ENCODE measurements at places on chromosomes 2 and 18.
A peak's percentile ranks its signal among the peaks of the same experiment; 100 is the strongest.

DNA sequence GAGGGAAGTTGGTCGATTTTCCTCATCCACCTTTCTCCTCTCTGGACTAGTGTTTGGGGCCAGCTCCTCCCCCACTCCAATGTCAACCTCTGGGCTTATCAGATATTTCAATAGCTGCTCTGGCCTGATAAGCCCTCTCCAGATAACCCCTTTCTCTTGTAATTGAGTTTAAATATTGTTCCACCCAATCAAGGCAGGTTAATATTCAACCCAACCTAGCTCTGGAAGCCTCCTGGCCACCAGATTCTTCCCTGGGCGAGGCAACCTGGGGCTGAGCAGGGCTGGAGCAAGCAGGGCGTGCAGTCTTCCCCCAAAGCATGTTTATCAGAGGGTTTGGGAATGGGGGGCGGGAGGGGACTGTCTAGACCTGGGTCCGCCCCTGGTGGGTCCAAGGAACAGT lies 73.8 kb downstream of the TFCP2L1 start:
- DNase-seq = no peak

DNA sequence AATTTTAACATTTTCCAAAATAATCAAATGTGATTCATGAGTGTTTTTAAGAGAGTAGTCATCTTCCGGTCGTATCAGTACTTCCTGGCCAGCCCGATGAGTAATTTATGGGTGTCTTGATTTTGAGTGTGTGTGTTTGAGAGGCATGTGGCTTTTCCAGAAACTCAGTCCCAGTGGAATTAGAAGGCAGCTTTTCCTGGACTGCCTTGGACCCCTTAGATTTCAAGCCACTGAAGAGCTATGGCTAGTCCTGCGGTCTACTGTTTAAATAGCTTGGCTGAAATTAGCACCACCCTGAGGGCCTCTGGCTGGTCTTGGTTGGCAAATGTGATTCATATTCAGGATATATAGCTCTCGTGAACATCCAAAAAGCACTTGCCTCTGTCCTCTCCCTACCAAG lies 59.4 kb downstream of the HK2 start:
- peak; percentile 62 for DNase-seq

GRCh38 chr2:68251855-68252399 lies 405 bp downstream of the PPP3R1 start:
- peak; percentile 42 for DNase-seq

GRCh38 chr2:151844211-151844896 lies 16.1 kb upstream of the ARL5A start:
- peak; percentile 15 for DNase-seq

DNA sequence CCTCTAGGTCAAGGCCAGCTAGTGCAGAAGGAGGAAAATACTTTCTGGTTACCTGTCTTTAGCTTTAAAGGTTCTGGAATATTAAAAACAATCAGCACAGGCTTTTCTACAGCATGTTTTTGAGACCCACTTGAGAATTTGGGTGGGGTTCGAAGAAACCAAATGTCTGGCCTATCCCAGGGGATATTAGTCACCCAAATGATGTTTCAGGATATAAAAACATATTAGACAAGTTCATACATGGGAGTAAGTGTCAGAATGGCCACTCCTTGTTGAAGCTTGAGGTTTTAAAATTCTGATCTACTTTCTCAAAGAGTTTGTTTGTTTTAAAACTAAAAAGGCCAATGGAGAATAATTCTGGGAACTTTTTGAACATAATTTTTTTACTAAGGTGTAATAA lies 158.6 kb upstream of the DLX2 start:
- DNase-seq = no peak

DNA sequence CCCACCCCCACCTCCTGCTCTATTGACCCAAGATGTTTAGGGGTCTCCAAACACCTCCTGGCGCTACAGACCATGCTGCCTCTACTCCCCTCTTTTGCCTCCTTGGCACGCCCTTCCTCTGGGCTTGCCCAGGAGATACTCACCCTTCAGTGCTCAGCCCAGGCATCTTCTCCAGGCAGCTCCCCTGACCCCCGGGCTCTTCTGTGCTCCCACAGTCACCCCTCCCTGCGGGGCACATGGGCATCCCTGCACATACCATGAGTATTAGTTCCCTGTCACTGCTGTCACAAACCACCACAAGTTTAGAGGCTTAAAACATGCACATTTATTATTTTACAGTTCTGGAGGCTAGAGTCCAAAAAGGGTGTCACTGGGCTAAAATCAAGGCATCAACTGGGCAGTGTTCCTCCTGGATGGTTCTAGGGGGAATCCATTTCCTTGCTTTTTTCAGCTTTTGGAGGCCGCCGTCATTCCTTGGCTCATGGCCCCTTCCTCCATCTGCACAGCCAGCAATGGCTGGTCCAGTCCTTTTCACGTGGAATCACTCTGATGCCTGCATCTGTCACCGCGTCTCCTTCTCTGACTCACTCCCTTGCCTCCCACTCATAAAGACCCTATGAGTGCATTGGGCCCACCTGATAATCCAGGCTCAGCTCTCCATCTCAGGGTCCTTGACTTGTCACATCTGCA lies 230.4 kb upstream of the COPS8 start:
- no peak for DNase-seq

DNA sequence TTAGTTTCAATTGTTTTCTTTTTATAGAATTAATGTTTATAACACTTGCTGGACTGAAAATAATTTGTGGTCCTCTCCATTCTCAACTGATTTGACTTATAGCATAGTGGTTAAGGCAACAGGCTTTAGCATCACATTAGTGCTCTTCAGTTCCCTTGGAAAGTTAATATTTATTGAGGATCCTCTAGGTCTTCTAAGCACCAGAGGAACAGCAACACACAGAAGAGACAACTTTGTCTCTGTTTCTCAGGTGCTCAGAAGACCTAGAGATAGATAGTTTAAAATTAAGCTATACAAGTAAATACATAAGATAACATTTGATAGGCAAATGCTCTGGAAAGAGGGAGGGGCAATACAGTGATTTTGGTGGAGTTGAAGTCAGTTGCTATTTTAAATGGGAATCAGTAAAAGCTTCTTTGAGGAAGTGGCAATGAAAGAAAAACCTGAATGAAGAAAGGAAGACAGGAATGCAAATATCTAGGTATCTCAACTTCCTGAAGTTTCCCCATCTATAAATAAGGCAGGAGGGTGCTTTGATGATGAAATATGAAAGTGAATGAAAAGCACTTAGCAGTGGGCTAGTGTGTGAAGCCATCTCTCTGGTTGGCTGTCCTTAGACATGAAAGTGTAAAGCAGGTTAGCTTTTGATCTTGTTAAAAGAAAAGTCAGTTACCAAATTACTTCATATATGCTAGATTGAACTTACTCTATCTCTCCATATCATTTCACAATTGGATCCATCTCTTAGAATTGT lies 7.9 kb downstream of the NEUROD1 start:
- no peak for DNase-seq

GRCh38 chr2:3504741-3505140 lies 14.6 kb downstream of the ADI1 start:
- no peak for DNase-seq

- DNase-seq = no peak
Measured at GRCh38 chr2:24214880-24215279, 40.0 kb downstream of the FAM228A start.

DNA sequence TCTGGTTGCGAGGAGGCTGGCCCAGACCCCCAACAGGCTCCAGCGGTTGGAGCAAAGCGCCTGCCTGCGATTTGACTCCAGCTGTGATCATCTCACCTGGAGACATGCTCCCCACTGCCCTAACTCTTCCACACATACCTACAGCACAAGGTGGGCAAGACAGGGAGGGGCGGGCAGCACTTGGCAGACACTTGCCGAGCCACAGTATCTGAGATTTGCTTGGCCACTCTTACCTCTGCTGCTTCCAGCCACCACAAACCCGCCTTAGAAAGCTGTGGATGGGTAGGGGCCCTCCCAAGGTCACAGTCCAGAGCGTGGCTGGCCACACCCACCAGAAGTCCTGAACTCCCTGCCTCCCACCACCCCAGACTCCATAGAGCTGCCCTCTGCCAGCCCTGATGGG lies 8.2 kb downstream of the CYP26B1 start:
- DNase-seq = no peak

DNA sequence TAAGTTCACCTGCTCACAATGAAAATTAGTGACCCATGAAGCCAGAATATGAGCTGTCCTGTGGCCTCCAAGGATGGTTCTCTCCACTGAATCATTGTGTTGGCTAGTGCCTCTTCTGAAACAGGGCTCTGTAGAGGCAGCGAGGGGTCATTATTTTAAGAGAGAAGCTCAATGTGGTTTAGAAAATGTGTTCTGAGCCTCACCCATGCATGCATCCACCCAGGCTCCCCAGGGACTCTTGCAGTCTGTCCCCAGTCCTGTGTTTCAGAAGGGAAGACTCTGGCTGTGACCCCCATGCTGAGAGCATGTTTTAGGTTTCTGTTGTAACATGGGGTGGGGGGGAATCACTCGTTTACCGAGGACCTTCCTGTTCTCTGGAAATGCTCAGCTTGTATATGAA lies 135.2 kb downstream of the RNF144A start:
- no peak for DNase-seq

- no peak for DNase-seq
Measured at GRCh38 chr2:64157792-64158191, 13.6 kb upstream of the PELI1 start.

DNA sequence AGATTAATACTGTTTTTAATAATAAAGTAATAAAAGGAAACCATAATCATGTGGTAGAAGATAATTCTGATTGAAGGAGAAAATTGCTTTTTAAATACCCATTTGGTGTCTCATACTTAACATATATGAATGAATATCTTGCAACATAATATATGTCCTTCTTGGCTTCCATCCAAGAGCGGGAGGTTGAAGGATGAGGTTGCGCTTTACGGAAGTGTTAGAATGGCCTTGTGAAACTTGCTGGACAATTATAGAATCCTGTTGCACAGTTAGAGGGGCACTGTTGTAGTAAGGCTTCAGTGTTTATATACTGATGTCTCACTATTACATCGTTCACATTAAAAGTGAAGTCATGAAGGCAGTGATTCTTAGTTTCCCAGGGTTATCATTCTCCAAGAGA lies 9.4 kb downstream of the INSIG2 start:
- DNase-seq = peak; percentile 46

DNA sequence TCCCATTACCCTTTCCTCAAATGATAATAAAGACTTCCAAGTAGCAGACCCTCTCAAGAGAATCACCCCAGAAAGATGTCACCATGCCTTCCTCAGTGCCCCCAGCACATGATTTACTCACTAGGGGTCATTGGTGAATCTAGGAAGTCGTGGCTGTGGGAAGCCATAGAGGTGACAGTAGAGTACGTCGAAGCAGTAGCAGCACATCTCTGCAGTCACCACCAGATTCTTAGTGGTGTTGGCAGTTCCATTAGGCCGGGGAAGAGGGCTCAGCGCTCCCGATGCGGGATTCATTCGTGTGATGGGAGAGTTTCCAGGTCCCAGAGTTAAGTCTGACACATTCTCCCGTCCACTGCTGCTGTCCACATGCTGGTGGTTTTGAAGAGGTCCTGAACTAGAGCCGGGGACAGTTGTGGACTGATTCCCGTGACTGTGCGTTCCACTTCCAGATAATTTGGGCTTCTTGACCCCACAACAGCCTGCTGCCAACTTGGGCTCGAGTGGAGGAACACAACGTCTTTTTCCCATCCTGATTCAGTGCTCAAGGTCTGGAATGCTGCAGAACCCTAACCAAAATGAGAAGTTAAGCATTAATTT lies 12.0 kb downstream of the AMMECR1L start:
- no peak for DNase-seq

DNA sequence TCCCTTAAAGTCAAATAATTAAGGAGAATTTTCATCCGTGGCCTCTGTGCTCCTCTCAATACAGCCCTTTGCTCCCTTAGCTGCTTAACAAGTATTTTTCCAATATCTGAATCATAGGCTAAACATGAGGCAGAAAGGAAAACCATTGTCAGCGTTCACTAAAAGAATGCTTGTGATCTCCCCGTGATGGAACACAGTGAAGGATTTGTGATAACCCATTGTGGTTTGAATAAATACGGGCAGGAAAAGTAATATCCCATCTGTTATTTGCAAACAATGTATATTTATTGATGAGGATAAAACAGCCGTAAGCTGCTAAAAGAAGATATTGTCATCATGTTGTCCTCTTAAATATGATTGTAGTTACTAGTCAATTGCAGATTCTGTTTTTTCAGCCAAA lies 258.1 kb downstream of the NAPG start:
- peak; percentile 25 for DNase-seq

DNA sequence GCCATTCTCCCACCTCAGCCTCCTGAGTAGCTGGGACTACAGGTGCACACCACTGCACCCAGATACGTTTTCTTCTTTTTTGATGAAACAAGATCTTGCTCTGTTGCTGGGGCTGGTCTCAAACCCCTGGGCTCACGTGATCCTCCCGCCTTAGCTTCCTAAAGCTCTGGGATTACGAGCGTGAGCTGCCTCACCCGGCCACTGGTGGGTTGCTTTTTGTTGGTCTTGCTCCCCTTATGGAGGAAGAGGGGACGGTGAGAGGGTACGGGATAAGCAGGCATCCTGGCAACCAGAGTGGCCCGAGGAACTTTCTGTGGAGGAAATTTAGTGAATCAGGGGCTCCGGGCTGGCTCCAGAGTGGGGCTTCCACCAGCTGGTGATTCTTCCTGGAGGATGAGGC lies 222.3 kb downstream of the HDAC4 start:
- no peak for DNase-seq

DNA sequence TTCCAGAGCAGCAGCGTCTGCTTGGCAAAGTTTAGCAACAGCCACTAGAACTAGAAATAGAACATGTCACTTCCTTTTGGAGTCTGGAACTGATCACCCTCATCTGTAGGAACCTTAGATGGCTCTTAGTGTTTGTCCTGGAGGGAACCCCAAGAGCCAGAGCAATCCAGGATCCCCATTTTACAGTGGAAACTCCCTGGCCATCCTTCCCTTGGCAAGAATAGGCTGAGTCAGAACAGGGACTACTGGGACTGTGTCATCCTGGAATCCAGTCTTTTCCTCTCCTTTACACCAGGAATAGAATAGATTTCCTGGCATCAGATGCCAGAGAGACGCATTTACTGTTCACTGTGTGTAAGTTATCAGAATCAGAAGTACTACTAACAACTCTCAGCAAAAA lies 33.2 kb upstream of the GRHL1 start:
- peak; percentile 69 for DNase-seq

DNA sequence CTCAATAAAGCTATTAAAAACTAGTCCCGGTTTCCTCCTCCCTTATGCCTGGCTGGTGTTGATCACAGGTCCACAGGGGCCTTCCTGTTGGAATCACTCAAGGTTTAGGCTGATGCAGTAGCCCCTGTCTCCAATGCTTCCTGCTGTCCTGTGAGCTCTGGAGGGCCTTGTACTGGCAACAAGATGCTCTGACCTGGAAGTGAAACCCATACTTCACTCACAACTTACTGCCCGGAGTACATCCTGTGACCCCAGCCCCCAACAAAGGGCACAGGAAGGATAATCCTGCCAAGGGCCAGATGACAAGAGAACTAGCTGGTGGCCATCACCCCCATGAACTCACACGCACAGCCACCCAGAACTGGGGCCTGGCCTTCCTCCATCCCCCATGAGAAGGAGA lies 50.3 kb downstream of the ZBTB7C start:
- no peak for DNase-seq

All from dermis blood vessel endothelial cell (primary cell).